ENCODE measurements at places on chromosomes 12 and 14.

DNA sequence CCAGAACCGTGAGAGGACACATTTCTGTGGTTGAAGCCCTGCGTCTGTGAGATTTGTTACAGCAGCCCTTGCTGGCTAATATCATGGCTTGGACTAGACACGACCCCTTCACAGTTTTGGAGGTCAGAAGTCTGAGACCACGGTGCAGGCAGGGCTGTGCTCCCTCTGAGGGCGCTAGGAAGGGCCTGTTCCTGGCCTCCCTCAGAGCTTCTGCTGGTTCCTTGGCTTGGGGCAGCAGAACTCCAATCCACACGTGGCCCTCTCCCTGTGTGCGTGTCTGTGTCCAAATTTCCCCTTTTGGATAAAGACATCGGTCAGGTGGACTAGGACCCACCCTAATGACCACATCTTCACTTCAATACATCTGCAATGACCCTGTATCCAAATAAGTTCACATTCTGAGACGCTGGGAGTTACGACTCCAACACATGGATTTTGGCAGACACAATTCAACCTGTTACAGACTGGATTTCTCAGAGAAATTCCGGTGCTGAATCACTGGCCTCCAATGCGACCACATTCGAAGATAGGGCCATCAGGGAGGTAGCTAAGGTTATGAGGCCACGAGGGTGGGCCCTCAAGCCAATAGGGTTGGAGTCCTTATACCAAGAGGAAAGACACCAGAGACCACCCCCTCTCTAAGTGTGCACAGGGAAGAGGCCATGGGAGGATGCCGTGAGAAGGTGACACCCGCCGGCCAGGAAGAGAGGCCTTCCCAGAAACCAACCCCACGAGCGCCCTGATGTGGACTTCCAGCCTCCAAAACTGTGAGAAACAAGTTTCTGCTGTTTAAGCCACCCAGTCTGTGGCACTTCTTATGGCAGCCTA is 43.6 kb upstream of the PPP2R5C start:
- no peak for DNase-seq

DNA sequence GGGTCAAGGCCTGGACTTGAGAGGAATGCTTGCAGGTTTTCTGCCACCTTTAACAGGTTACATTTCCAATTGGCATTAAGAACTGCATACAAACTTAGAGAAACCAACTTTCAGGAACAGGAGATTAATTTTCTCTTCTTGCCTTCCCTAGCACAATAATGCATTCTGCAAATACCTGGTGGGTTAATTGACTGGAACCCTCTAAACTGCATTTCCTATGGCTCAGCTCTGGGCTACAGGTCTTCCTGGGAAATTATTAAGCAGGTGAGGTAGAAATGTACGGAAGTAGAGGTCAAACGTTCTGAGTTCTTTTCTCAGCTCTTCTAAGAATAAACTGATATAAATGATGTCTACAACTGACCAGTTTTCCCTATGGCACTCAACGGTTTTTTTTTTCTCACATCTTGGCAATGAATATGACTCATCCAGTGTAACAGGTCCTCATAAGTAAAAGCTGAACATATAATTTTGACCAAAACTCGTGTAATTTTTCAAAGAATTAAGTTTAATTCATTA is 144.9 kb upstream of the PELI2 start:
- DNase-seq, result no peak

DNA sequence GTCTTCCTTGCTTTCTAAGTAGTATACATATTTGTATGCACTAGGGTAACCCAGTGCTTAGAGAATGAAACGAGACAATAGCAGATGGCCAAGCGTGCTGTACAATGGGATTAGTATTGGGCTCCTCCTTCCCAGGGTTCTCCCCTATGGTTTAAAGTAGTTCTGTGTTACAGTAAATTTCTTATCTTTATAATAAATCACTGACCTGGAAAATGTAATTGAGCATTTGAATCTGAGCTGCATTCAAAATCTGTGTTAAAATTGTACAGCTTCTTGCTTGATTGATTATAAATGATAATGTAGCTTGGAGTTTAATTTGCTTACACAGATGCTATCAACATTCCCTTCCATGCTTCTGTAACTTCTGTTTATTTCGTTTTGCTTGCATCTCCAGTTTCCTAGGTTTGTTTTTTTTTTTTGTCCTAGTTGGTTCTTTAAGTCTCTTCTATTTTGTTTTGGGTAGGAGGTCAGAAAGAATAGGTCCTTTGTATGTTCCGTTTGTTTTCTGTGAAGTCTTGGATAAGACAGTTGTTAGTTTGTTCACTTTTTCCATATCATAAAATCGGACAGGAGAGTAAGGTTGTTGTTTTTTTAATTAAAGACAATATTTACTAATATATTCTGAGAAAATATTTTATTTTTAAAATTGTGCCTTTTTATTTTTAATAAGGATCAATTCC is 171.2 kb downstream of the ERC1 start:
- no peak for DNase-seq

DNA sequence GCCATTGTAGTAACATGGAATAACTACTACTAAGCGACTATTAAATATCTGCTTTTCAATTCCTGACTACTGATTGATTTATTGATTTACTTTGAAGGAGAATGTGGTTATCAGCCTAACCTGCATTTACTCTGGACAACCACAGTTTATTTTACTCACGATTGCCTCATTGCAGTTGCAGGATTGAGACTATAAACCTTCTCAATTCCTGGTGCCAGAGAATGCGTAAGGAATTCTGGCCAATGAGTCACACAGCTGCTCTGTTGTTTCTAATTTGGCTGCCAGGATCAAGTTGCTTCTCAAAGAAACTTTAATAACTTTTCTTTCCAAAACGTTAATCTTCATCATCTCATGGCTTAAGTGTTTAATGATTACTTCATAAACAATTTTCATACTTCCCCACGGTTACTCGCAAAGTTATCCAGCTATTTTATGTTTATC is 13.1 kb upstream of the TMTC1 start:
- no peak for DNase-seq

DNA sequence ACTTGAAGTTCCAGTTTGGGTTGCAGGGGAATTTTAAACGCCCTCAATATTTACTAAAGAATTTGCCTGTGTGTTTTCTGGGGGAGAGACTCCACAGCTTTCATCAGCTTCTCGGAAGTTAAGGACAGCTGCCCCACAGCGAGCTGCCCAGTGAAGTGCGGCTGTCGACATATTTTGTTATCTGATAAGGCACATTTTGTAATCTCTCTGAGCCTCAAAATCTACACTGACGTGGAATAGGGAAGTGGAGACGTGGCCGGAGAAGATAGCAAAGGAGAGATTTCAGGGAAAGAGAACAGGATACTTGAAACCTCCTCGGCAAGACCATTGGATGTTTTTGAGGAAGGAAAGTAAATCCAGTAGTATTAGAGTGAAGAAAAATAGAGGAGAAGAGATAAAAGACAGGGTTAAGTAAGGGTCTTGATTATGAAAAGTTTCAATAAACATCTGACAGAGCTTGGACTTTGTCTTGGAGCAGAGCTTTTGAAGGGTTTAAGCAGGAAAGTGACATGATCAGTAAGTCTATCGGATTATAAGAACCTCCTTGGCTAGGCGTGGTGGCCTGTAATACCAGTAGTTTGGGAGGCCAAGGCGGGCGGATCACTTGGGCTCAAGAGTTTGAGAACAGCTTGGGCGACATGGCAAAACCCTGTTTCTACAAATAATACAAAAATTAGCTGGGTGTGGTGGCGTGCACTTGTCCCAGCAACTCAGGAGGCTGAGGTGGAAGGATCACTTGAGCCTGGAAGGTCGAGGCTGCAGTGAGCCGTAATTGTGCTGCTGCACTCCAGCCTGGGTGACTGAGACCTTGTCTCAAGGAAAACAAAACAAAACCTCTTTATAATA is 1.1 kb downstream of the POLR3B start:
- peak; percentile 3 for DNase-seq

DNA sequence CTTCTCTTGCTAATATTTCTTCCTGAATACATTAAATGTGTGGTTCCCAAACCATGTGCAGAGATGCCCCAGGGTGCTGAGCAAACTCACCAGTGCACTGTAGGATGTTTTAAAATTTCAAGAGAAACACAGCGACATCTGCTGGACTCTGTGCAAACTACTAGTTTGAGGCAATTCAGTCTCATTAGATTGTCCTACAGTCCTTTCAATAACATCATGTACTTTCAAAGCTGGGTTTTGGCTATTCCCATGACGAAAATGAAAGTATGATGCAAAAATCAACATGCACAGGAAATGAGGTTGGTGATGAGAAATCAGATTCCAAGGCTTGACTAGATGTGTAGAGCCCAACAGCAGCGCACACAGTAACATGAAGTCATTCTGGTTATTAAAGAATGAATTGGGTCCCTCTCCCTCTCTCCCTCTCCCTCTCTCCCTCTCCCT is 66.3 kb downstream of the CLIP1 start:
- DNase-seq, result peak; percentile 8

GRCh38 chr12:115740586-115741155 is 536.8 kb downstream of the MED13L start:
- no peak for DNase-seq

All from stimulated activated CD4-positive, alpha-beta T cell treated with anti-CD3 and anti-CD28 coated beads, TNF-alpha, amount 100 ng/mL, for 1 hour (primary cell).